ENCODE measurements at places on chromosomes 5 and 9.

DNA sequence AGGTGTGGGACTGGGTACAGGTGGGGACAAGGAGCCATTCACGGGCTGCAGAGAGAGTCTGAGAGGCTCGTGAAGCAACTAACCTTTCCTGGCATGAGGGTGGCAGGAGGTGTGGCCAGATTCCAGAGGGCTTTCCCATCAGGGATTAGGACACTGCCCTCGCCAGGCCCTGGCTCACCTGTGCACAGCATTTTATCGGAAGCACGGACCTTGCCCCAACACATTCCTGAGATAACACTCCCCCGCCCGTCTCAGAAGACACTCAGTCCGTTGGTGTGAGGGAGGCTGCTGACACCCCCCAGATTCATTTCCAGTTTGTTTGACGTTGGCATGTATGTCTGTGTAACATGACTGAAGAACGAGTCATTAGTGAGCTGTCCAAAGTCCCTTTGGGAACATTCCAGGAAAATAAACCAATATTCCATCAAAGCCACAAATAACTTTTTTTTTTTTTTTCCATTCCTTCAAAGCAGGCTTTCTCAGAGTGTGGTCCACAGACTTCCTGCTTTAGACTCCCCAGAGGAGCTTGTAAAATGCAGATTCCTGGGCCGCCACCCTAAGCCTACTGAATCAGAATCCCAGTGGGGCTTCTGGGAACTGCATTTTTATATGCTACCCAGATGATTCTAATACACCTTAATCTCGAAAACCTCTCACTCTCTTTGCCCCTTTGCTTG, 23.4 kb downstream of the WWC1 start:
- DNase-seq, result no peak

DNA sequence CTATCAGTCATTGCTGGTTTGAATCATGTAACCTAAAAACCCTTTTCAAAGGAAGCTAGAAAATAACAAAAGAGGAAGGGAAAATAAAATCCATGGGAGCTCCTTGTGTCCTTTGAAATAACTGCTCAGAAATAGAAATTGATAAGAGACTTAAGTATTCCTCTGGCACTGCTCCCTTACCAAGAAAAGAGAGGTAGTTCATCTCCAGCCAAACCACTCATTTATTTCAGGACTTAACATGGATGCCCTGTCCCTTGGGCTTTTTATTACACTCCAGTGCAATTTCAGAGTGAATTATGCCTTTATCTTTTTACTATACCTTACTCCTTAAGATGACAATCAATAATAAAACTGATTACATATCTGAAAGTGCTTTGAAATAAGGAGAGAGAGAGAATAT, 61.0 kb downstream of the MUSK start:
- DNase-seq, result no peak

GRCh38 chr5:73104326-73104725, 16.0 kb upstream of the TMEM171 start:
- no peak for DNase-seq

DNA sequence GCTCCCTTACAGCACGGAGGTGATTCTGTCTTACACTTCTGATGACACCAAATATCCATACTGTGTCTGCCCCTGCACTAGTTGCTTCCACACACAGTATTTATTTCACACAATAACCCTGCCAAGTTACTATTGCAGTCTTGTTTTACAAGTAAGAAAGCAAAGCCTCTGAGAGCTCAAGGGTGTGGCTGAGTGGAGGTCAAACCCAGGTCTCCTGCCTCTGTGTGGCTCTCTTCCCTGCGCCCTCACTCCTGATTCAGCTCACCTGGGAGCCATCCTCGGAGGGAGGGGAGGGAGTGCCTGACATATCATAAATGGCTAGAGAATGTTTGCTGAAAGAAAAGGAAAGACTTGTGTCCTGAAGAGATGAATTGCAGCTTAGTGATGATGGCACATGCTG, 41.0 kb downstream of the MVB12B start:
- no peak for DNase-seq

DNA sequence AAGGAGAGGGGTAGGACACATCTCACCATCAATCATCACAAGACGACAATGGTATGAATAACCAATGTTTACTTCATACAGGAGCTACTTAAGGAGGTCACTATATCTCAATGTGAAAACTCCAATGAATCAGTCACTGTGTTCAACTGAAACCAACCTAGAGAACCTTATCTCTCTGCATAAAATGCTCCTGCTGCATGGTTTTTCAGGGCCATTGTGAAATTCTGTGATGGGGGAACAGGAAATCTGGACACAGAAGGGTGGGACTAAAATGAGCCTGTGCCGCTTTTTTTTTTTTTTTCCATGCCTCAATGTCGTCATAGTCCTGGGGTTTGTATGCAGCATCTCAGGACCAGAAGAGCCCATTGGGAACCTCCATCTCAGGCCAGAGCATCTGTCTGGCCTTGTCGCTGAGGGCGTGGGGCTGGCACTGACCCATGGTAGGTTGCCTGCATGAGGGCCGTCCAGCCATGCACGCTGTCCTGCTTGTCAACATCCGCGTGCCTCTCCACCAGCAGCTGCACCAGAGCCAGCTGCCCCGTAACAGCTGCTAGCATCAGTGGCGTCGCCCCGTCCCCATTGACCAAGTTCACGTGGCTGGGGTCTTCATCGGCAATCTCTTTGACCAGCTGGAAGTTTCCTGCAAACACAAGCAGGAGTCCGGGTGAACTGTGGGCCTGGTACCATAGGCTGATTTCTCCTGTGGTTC, 12.7 kb downstream of the ANKS6 start:
- DNase-seq, result no peak

DNA sequence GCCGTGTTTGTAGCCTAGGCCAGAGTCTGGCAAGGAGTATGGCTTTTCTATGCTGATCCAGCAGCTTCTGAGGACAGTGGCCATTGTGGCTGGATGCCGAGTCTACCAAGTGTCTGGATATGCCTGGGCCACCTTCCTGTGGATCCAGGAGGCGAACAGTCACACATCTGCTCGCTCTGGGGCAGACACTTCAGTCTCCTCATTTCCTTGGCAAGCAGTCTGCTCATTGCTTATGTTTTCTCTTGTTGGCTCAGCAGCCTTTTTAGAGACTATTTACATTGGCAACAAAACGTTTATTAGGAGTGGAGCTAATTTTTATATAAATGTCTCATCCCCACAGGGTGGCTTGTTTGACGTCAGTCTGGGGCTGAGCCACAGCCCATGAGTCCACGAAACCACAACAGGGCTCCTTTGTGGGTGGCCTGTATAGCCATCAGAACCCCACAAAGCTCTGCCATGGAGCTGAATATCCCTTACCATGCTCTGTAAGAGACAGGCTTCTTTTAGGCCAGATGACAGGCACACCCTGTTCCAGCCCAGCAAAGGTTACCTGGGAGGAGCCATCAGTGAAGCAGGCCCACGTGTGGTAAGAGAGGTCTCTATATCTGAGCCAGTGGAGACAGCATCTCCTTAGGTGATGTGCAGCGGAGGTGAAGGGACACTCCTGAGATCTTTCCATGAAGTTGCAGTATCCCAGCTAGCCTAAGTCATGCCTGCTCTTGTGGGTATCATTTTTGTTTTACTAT, 221.7 kb downstream of the DIRAS2 start:
- no peak for DNase-seq

- no peak for DNase-seq
These were observed 175.2 kb downstream of the GAPVD1 start for GRCh38 chr9:125436613-125437443.

DNA sequence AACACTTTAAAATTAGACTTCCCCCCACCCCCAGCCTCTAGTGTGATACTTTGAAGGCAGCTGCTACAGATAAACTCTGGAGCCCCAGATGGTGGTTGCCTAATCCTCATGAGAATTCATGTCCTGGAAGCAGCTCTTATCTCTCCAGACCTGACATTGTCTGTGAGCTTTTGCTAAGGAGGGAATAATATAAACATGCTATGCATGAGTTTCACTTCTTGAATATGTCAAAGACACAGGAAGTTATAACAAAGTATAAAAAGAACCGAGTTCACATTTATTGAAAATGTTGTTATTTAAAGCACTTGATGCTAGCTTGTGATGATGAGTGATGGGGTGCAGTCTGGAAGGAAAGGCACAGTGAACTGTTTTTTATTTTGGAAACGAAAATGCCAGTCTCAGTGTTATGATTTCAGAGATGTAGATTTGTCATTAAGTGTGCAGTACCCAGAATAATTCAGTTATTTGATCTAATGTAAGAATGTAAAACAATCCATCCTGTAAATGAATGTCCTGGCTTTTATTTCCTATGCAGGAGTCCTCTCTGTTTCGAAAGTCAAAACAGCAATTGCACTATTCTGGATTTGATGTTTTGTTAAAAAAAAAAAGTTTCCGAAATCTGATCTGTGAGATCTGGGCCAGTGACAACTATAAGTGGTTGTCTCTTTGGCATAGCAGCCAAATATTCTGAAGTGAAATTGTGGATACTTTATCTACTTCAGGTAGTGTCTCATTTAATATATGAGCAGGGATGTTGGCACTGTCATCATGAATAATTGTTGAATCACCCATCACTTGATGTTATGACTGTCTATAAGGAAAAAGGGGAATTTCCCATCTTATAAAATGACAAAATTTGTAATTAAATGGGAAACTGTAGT, 77.0 kb downstream of the ZCCHC7 start:
- DNase-seq, result peak; percentile 25

GRCh38 chr5:156375895-156376495, 49.0 kb downstream of the SGCD start:
- no peak for DNase-seq

GRCh38 chr5:133697536-133698258, 85.4 kb upstream of the FSTL4 start:
- DNase-seq, result no peak

DNA sequence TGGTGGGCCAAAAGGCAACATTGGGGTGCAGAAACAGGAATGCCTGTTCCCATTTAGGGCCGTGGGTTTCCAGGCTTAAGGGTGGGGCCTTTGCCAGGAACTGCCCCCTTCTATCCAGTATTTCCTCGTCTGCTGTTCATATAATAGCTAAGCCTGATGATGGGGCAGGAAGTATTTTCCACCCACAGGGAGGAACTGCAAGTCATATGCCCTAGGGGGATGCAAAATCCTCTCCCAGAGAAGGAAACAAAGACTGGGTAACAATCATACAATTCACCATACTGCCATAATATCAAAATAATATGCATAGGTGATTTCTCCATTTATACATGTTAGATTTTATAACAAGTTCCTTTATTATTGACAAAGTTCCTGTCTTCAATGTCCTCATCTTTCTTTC, 20.5 kb upstream of the RPS23 start:
- no peak for DNase-seq

- DNase-seq, result no peak
These were observed 53.7 kb downstream of the GGTA1 start for GRCh38 chr9:121445986-121446385.

- DNase-seq, result no peak
These were observed 17.2 kb upstream of the SLC25A51 start for GRCh38 chr9:37921168-37921510.

GRCh38 chr5:153711755-153712154, 221.3 kb downstream of the GRIA1 start:
- no peak for DNase-seq

DNA sequence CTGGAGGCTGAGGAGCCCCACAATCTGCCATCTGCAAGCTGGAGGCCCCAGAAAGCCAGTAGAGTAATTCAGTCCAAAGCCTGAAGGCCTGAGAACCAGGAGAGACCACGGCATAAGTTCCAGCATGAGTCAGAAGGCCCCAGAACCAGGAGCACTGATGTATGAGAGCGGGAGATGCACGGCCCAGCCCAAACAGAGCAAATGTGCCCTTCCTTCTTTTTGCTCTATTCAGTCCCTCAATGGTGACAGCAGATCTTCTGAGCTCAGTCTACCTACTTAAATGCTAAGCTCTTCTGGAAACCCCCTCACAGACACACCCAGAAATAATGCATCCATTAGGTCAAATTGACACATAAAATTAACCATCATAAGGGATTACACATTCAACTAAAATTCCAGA, 277.6 kb downstream of the ATPSCKMT start:
- DNase-seq, result no peak

GRCh38 chr9:125536776-125537175, 170.2 kb downstream of the MAPKAP1 start:
- DNase-seq, result no peak

- DNase-seq, result peak; percentile 6
These were observed 547.2 kb downstream of the IRX1 start for GRCh38 chr5:4142842-4143241.

- DNase-seq, result no peak
These were observed 53.3 kb upstream of the IFNE start for GRCh38 chr9:21535396-21535795.

Measured in NT2/D1 (cell line).